H9 (cell line): ENCODE measurements at places on chromosomes 12 and 14.
A peak's percentile ranks its signal among the peaks of the same experiment; 100 is the strongest.

DNA sequence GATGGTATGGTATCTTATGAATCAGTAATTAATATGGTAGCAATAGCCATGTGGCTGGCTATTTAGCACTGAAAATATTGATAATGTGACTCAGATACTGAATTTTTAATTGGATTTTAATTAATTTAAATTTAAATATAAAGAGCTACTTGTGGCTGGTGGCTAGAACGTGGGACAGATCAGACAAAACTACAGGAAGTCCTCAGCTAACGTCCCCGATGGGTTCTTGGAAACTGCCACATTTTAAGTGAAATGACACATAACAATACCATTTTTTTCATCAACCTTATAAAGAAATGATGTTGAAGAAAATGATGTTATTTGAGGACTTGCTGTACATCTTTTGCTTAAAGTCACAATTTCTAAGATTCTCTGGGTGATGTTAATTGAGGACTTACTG is 138.1 kb upstream of the FLRT2 start:
- DNase-seq, result no peak

DNA sequence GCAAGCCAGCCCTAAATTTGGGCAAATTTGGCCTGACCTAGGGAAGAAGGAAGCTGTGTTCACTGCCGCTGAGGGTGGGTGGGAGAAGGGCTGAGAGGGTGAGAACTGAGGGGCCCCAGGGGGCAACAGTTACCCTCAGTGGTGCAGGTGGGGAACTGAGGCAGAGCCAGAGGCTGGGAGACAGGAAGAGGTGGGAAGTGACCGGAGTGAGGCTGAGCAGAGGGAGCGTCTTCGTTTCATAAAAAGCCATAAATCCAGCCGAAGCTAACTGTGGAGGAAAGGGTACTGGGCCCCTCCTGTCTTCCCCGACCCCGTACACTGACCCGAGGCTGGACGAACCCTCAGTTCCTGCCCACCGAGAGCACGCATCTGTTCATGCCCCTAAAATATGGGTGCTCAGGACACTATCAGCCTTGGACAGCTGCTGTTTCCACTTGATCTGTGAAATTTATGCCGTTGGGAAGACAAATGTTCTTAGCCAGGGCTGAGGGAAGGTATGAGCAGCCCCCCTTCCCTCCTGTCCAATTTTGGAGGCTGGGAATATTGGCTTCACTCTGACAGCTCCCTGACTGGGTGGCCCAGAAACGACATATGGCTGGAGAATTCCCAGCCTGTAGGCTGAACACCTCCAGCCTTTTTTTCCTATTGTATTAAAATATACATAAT is 116.5 kb downstream of the KIF26A start:
- no peak for DNase-seq

DNA sequence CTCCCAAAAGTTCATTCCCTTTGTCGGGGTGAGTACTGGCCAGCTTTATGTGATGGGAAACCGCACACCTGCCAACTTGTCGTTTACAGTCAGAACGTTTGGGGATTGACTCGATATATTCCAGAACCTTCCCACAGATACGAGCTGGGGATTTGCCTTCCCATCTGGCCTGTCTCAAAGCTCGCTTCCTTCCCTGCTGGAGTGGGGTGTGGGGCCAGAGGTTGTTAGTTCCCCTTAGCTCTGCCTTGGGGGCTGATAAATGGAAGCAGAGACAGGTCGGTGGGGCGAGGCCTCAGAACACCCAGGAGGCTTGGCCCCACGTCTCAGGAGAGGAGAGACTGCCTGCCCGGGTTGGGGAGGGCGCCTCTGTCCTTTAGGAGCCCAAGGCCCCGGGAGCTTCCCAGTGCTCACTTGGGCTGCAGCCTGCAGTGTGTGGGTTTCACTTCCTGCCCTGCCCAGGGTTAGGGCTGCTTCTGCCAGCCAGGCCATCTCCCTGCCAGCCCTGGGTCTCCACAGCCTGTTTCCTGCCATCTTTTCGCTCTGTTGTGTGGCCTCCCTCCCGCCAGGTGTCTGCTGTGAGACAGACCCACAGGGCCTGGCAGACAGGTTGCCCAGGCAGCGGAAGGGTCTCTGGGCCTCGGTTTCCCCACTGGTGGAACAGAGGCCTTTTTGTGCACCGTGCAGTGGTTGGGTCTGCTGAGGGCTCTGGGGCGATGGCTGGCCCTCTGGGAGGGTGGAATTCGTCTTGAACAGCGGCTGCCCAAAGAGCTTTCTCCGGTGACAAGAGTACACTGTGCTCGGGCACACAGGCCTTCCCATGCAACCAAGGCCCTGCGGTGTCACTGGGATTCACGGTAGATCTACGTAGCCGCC is 8.1 kb upstream of the TEX22 start:
- DNase-seq, result no peak

DNA sequence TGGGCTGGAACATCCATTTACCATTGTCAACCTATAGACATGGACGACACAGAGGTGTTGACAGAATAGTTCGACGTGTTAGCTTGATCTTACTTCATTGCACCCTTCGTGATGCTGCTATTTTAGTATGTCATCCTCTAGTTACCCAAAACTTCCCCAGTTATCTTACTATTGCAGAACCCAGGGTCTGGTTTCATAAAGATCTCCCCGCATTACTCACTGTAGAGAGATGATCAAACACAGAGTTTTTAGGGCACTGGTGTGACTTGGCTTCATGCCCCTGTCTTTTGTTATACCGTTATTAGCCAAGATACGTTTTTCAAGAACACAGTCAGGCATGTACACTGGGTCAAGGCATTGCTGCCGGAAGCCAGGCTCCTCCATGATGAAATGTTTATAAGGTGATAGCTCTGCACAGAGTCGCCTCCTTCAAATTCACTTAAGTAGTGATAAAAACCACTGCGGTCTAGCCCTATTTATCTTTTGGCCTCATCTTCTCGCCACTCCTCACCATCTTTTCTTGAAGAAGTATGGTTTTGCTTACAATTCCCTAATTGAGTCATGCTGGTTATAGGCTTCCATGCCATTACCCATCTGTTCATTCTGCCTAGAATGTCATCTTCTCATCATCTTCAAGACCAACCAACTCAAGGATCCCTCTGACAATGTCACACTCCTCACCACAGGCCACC is 1127.9 kb downstream of the VRK1 start:
- no peak for DNase-seq

GRCh38 chr14:30507209-30507608 is 51.7 kb upstream of the G2E3 start:
- DNase-seq, result no peak

DNA sequence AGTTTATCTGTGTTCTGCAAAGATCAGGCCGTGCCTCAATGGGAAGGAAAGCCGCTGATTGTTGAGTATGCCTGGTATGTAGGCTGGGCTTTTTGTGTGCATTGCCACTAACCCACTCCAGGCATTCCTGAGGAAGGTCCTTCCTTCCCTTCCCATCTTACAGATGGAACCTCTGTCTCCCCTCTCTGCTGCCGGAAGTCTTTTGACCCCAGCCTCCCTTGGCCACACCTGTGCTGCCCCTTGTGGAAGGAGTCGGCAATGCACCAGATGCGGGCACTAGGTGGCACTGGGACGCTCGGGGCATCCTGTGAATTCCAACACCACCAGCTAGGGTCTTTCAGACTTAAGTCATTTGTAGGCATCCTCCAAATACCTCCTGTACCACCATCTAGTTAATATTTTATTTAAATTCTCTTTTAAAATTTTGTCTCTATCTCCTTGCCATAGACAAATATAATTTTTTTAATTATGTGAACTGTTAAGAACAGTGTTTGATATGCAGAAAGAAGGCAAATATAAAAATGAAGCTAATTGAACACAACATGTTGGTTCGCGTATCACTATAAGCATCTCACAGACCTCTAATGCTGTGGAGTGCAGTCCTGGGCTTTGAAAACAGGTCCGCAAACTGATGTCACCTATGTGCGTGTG is 99.6 kb downstream of the RIN3 start:
- DNase-seq, result peak; percentile 83

DNA sequence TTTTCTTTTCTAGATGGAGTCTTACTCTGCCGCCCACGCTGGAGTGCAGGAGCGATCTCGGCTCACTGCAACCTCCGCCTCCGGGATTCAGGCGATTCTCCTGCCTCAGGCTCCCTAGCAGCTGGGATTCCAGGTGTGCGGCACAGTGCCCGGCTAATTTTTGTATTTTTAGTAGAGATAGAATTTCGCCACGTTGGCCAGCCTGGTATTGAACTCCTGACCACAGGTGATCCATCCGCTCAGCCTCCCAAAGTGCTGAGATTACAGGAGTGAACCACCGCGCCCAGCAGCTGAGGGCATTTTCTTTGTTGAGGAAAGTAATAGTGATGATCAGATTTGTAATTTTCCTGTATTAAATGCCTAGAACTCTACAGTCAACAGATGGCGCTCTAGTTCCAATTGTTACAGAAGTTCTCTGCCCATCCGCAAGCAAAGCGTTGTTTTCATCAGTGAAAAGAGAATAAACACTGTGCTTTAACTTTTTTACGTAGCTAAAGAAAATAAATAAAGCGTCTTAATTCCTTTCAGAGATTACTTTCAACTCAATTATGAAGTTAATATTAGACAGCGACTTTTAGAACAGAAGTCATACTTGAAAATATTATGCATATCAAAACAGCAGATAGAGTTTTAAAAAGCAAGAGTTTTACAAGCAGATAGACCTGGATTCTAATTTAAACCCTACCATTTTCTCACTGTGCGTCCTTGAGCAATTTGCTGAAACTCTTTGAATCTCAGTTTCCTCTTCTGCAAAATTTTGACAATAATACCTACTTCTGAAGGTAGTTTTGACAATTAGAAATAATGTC is 335.1 kb downstream of the DUSP6 start:
- peak; percentile 38 for DNase-seq

DNA sequence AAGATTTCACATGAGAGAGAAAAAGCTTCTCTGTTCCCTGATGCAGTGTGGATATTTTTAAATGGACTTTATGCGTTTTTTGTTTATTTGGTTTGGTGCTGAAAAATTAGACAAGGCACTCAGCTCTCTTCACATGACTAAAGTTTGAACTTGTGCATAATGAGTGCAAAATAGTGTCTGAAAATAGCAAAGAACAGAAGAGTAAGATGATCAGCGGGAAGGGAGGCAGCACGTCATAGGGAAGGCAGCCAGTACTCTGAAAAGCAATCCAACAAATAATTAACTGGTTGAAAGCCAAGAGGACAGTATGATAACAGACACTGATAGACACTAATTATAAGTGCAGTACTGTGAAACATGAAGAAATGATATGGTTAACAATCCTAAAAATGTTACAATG is 46.6 kb upstream of the CDKN3 start:
- no peak for DNase-seq

GRCh38 chr14:57493467-57494181 is at the start of gene CCDC198:
CCDC198 (minus strand) TSS chr14:57493857; CDS start chr14:57493715, 142 bp downstream.
- no peak for DNase-seq

DNA sequence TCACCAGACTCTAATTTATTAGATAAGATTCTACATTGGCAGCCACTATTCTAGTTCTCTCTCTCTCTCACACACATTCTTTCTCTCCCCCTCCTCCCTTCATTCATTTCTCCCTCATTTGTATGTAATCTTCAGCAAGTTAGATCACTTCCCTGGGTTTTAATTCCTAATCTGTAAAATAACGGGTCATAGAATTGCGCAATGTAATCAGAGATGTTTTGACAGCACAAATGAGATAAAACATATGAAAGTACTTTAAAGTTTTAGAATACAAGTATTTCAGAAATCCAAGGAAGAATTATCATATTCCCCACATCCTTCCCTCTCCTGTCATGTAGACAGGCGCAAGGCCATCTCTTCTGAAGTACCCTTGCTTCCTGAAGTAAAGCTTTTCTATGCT is 21.7 kb downstream of the STYK1 start:
- DNase-seq, result no peak

- DNase-seq, result no peak
These were observed 74.7 kb downstream of the NIN start for GRCh38 chr14:50756300-50756699.

GRCh38 chr14:38646391-38646790 is 390.5 kb upstream of the CLEC14A start:
- DNase-seq, result no peak
